GOT3 (cell line): ENCODE measurements at places on chromosomes 7 and 10.
A peak's percentile ranks its signal among the peaks of the same experiment; 100 is the strongest.

DNA sequence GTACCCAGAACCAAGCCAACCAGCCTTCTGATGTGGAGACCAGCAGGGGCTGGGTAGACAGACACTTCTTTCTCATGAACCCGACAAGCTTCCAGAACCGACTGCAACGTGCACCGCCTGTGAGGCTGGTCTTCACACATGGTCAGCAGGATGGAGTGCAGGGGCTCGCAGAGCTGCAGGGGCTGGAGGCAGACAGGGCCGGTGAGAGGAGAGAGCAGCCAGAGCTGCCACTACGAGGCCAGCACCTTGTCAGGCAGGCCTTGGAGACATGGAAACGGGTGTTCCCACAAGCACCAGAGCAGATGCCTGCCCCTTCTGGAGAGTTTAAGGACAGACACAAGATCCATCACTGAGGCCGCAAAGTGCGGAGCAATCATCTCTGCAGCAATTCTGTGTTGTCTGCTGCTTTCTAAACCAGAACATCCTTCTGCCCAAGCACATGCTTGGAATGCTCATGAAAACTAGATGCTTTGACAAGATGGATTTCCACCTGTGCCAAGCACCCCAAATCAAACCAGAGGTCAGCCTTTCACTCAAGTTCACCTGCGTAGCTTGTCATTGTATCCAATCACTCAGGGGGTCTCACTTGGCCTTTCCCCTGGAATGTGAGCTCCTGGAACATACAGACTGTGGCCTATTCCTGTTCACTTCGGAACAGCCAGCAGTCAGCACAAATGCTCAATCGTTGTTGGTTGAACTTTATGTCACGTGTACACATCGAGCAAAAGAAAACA, 32.2 kb downstream of the FRMPD2 start:
- DNase-seq: no peak

DNA sequence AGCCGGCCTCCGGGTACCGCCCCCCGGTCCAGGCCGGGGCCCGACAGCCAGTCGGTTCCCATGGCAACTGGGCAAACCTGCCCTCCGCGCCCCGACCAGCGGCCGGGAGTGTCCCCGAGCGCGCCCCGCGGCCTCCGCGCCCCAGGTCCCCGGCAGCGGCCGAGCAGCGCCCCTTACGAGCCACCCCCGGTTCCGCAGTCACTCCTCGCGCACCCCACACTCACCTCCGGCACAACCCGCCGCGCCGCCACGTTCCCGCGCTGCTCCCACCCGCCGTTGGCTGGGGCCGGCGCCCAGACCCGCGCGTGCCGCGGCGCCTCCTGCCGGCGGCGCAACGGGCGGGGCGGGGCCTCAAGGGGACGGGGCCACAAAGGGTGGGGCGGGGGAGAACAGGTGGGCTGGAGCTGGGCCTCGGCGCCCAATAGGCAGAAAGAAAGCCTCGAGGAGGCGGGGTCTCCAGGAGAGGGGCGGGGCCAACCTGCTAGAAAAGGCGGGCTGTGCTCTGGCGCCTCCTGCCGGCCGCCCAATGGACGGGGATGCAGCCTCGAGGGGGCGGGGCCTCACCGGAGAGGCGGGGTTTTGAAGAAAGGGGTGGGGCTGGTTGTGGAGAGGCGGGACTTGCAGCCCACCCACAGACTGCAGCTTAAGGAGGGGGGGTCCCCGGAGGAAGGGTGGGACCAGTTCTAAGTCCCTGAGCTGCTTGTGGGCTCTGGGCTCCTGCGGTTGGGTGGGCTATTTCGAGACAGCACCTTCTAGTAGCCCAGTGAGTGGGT, at the start of gene RADIL:
Gene RADIL, minus strand, starts transcription at position 345 of the 773 bp plus-strand sequence. CDS start 5,577 bp downstream, outside the sequence.
- DNase-seq: peak; percentile 47

GRCh38 chr10:3236644-3237404, 64.2 kb upstream of the PITRM1 start:
- no peak for DNase-seq

DNA sequence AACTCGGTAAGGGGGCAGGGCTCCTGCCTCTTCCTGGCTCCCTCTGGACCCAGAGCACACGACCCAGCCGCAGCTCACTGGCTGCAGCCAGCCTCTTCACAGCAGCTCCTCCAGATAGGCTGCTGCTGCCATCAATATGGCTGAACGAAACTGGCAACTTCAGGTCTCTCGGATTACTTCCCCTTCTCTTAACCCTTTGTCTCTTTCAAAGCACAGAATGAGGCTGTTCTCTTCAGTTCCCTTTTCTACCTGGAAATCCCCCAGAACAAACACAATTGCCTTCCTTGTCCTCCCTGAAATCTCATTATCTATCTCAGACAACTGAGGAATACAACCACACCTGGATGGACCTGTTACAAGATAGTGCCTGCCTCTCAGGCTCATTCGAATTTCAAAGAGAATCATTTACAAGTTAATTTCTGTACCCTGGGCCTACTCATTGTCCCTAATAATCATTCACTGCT, 193.4 kb upstream of the MBL2 start:
- DNase-seq: no peak

GRCh38 chr10:112950714-112951358, 789 bp downstream of the TCF7L2 start:
- DNase-seq: no peak
